T-helper 2 cell (primary cell): ENCODE measurements at places on chromosomes 3 and 15.

GRCh38 chr3:188154014-188154808 lies at the start of gene LPP:
TSS of gene LPP (plus strand) at chr3:188154157. CDS start at chr3:188406121, 251,964 bp downstream.
- DNase-seq = peak; percentile 70

- no peak for DNase-seq
Observed at GRCh38 chr15:98583771-98584430, 64.4 kb upstream of the IGF1R start.

- no peak for DNase-seq
Observed at GRCh38 chr3:46929324-46929723, 47.2 kb downstream of the CCDC12 start.

GRCh38 chr15:67104510-67104909 lies 39.1 kb downstream of the SMAD3 start:
- no peak for DNase-seq

- DNase-seq = peak; percentile 22
Observed at GRCh38 chr3:172106989-172107388, 67.6 kb downstream of the FNDC3B start.

GRCh38 chr15:60396100-60396499 lies 1.7 kb downstream of the ANXA2 start:
- DNase-seq = no peak

- DNase-seq = peak; percentile 57
Observed at GRCh38 chr15:85624291-85624801, 170.4 kb downstream of the KLHL25 start.

DNA sequence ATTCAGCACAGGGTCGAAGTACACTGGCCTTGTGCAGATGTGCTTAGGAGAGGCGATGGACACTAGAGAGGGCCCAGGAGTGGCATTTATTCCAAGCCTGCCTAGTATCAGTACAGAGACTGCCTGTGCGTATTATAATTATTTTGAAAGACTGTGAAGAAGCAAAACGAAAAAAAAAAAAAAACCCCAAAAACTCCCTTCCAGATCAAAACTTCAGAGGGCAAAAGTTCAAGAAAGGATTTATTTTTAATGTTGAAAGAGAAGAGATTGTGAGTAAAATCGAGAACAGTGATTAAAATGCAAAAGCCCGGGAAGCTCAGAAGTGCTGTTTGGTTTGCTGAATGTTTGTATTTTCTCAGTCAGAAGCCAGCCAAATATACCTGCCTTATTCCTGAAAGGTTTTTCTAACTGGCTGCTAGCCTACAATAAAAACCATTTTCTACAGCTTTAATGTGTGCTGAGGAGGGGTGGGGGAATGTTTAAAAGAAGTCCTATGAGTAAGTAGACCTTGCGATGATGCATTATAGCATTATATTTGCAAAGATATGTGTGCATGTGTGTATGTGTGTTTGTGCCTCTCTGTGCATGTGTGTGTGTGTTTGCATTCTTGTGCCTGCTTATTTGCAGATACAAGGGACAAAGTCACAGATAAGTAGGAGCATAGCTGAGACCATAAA lies 19.3 kb upstream of the LZTFL1 start:
- DNase-seq = peak; percentile 33

DNA sequence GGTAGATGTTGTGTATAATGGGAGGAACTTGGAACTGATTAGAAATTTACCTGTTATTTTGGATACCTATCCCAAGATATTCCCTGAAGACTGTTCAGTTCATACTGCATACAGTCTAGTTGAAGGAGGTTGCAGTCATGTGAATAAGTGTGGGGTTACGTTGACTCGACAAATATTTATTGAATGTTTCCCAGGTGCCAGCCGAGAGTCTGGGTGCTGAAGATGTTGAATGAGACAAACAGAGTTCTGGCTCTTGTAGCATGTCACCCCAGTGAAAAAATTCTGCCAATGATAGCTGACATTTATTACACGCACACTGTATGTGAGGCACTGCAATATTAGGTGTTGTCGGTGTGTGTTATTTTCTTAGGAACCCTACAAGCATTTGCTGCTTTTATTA lies 176.0 kb downstream of the KCNMB2 start:
- no peak for DNase-seq

DNA sequence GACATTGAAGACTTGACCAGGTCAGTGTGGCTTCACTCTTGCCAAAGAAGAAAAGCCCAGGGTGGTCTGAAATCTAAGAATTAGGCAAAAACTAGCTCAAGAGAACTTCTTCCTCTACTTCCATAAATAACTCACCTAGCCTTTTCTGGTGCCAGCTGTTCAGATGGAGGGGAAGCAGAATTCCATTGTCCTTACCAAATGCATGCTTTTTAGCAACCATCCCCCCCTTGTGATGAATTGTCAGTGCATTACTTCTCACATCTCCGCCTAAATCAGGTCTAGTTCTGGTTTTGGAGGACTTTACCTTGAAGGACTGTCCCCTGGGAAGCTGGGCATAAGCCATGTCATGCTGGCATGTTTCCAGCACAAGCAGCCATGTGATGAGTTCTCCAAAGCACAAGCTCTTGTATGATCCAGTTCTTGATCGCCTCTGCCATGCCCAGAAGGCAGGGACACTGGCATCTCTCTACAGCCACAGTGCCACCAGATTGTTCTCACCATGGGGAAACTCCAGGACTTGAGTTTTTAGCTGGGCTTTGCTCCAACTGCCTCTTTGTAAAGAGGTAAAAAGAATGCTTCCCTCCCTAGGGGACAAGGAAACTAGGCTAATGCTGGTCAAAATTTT lies 96.4 kb upstream of the IL12A start:
- no peak for DNase-seq

DNA sequence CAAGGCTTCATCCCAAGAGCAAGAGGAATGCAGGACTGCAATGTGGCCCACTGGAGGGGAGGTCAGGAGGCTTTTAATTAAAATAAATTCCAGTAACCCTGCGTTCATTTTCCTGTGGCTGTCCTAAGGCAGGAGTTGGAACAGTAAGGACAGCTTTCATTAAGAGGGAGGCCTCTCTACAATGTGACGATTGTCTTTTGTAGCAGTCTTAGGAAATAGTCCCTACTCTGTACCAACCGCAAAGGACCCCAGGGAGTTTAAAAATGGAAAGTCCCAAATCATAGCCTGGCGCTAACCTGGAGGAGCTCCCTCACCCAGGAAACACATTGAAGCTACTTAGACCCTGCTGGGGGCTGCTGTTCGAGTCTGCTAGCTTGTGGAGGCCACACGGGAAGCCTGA lies 62.8 kb downstream of the SYNM start:
- no peak for DNase-seq

DNA sequence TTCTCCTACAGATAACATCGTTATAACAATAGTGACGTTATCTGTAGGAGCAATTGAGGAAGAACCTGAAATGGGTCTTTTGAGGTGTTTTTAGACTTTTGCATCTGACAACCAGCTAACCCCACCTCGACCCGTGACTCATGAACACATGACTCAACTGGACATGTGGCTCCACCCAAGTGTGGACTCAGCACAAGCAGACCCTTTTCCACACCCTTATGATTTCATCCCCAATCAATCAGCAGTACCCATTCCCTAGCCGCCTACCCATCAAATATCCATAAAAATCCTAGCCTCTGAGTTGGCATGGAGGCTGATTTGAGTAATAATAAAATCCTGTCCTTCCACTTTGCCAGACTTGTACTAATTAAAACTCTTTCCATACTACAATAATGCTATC lies 255.4 kb downstream of the ARPP21 start:
- no peak for DNase-seq

DNA sequence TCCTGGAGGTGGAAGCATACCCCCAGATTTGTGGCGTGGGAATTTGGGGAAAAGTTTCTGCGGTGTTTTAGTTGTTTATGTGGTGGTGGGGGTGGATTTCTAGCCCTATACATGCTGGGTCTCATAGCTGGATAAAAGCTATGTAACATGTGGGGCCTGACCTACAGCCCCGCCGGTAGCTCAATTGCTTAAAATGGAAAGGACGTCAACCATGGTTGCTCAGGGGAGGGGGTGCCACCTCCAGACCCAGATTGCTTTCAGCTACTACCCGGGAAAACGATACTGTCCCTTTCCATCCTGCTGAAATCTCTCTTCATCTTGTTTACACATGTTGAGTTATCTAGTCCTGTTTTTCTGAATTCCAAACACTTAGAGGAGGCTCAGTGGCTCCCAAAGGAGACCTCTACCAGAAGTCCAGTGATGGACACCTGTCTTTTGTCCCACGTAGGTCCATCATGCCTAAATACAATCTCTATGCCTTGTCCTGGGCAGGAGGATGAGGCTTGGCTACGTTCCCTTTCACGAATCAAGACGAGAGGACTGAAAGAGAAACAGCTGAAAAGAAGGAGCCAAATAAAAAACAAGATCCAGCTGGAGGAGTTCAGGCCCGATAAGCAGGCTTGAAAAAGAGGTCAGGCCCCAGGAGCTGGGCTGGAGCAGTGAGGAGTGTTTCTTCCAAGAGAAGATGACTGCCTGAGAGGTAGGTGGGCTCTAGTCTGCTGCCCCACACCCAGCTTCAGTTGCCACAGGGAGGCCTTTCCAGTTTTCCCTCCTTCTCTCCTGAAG lies 72.1 kb upstream of the TPRG1 start:
- no peak for DNase-seq

DNA sequence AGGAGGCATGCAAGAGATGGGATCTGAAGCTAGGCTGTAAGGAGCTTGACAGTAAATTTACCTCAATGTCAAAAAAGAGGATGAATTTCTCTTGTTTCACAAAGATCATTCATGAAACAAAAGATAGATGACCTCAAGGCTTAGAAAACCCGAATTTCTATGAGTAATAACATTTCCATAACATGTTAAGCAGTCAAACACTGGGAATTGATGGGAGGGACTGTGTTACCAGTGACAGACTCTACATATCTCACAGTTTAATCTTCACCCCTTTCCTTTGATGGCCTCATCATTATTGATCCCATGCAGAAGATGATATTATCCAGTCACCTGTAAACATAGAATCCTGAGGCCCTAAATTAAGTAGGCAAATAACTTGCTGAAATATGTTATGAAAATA lies 53.5 kb upstream of the VGLL3 start:
- DNase-seq = no peak

GRCh38 chr3:169310184-169310939 lies 353.1 kb downstream of the MECOM start:
- DNase-seq = no peak

DNA sequence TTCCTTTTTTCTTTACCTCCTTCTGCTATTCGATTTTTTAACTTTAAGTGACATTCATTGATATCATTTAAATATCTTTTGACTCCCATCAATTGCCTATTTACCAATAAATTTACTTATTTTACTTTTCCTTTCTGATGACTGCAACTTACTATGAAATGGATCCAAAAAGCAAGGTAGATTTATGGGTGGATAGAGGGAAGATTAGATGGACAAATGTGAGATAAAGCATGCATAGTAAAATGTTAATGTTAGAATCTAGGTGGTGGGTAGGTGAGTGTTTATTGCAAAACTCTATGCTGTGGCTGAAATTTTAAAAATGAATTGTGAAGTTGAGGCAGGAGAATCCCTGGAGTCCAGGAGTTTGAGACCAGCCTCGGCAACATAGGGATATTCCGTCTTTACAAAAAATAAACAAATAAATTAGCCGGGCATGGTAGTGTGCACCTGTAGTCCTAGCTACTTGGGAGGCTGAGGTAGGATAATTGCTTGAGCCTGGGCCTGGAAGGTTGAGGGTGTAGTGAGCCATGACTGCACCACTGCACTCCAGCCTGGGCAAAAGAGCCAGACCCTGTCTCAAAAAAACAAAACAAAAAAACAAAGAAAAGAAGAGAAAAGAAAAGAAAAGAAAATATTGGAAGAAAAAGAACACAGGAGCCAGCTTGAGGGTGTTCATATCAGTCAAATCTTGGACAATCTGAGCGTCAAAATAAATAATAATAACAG lies 6.1 kb upstream of the PDCD6IP start:
- DNase-seq = no peak

DNA sequence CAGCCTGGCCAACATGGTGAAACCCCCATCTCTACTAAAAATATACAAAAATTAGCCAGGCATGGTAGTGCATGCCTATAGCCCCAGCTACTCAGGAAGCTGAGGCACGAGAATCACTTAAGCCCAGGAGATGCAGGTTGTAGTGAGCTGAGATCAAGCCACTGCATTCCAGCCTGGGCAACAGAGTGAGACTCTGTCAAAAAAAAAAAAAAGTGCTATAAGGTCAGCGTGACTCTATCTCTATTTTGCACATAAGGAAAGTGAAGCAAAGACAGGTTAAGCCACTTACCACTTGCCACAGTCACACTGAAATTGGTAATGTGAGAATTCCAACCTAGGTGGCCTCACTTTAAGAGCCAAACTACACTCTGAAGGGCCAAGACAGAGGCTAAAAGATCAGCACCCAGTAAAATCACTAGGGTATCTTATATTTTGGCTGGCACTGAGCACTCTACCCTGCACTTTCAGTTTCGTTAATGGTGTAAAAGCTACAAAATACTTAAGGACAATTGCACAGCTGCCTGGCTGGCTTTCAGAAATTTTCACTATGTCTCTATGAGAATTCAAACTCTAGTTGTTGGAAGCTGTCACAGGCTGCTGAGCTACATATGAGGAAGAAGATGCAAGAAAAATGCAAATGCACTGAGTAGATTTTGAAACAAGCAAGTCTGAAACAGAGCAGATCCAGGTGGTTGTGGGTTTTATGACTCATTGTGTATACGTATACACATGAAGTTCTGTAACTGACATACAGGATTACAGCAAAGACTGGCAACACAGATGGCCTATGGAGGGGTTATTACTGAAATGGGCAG lies 32.7 kb downstream of the TRANK1 start:
- peak; percentile 92 for DNase-seq

DNA sequence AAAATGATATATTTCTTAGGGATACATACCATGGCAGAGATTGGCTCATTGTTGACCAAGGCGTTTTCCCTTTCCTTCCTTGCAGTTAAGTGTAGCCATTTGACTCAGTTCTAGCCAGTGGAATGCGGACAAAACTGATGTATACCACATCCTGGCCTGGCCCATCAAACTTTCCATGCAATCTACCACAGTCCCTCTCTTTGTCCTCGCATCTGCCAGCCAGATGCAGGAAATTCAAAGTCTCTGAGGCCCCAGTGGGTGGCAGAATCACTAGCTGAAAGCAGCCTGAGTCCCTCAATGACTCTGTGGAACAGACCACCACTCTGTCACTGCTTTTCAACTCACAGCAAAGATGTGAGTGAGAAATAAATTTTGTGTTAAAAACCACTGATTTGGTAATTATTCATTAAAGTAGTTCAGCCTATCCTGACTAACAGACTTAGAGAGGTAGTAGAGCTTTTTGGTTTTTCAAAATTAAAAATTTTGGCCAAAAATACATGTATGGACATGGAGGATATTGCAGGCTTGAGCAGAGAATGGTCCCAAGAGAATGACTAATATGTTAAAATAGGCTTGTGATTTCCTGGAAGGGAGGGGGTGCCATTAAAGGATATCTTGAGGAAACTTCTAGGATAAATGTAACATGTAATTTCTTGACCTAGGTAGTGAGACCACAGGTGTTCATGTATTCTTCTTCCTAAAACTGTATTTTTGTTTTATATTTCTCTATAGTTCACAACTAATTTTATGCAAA lies 10.9 kb downstream of the LRRFIP2 start:
- no peak for DNase-seq

DNA sequence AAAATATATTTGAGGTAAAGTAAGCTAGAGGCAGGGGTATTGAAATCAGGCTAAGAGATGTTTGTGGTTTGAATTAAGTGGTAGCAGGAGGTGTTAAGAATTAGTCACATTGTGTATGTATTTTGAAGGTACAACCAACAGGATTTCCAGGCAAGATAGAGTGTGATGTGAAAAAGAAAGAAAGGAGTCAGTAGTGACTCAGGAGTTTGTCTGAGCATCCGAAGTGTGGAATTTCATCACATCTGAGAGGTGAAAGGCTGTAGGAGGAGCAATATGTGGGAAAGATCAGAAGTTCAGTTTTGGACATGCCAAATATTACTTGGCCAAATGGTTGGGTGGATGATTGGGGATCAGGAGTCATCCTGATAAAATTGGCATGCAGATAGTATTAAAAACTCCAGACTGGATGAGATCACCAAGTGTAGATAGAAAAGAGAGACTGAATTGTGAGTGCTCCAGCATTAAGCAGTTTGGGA lies 32.1 kb upstream of the EBLN2 start:
- DNase-seq = no peak
